ENCODE measurements at places on chromosomes 7 and 10. TPM values are rescaled to one million over a fixed set of nuclear protein-coding genes. Genes with fewer than 3 reads are reported as not detected.

Gene PAPSS2
- total RNA-seq, result 12.6 TPM

- DNase-seq, result peak; percentile 58
Observed at GRCh38 chr10:69802424-69803161, 887 bp downstream of the COL13A1 start.

GRCh38 chr7:41922373-41922772 lies 219.5 kb upstream of the INHBA start:
- DNase-seq, result no peak

GRCh38 chr7:1103009-1103788 lies 15.3 kb downstream of the GPER1 start:
- DNase-seq, result no peak

DNA sequence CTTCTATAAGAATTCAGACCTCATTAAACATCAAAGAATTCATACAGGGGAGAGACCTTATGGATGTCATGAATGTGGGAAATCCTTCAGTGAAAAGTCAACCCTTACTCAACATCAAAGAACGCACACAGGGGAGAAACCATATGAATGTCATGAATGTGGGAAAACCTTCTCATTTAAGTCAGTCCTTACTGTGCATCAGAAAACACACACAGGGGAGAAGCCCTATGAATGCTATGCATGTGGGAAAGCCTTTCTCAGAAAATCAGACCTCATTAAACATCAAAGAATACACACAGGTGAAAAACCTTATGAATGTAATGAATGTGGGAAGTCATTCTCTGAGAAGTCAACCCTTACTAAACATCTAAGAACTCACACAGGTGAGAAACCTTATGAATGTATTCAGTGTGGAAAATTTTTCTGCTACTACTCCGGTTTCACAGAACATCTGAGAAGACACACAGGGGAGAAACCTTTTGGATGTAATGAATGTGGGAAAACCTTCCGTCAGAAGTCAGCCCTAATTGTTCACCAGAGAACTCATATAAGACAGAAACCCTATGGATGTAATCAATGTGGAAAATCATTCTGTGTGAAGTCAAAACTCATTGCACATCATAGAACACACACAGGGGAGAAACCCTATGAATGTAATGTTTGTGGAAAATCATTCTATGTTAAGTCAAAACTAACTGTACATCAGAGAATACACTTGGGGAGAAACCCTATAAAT lies 24.1 kb downstream of the ZNF37A start:
- DNase-seq, result no peak

- no peak for DNase-seq
Observed at GRCh38 chr7:139829775-139830117, 682 bp downstream of the TBXAS1 start.

DNA sequence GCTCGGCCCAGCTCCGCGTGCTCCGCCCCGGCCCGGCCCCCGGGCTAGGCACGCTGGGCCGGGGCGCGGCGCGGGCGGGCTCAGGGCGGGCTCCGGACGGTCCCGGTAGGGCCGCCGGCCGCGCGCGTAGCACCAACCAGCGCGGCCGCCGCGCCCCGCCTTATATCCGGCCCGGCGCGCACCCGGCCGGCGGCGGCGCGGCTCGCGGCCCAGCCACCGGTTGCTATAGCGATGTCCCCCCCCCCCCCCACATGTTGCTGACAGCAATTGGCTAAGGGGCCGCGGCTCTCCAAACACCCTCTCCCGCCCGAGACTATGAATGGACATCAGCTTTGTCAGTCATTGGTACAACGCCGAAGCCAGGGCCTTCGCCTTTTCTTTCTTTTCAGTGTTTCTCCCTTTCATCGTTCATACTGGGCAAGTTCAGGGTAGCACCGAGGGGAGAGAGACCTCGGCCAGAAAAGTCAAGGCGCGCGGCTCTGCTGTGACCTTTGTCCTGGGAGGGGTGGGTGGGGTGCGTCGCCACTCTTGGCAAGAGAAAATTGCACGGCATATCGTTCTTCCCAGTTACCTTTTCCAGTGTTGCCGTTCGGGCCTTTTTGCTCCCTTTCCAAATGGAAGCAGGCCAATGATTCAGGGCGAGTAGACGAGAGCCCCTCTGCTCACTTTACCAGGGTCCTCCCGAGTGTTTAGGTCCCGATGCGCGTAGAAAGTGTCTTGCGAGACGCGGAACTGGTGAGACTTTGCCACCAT lies 354.2 kb downstream of the DNAJB6 start:
- peak; percentile 34 for DNase-seq

DNA sequence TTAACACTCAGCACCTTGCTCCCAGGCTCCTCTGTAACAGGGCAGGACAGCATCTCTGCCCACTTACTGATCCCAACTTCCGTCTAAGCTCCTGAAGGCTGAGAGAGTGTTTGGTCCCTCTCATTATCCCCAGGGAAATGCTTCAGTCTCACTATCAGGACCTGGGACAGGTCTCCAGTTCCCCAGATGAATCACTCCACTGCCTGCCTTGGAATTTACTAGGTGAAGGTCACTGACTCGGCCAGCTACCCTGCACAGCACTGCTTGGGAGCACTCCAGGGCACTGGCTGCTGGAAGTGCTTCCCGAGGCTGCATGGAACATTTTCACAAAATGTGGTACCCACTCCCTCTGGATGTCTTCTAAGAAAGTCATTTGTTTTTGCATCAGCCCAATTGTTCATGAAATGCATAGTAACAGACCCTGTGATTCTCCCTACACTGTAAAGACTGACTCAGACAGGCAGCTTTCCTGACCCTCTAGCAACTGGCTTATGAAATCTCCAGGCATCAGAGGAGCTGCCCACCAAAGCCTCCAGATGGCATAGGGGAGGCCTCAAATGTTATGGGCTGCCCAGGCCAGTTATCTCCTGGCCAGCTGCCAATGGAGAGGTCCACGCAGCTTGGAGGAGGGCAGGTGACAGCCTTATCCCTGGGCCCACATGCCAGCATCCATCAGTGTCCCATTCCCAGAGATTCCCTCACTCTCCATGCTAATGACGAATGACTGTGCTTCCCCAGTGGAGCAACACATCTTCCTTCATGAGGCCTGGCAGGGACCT lies 89.1 kb downstream of the GFRA1 start:
- no peak for DNase-seq

DNA sequence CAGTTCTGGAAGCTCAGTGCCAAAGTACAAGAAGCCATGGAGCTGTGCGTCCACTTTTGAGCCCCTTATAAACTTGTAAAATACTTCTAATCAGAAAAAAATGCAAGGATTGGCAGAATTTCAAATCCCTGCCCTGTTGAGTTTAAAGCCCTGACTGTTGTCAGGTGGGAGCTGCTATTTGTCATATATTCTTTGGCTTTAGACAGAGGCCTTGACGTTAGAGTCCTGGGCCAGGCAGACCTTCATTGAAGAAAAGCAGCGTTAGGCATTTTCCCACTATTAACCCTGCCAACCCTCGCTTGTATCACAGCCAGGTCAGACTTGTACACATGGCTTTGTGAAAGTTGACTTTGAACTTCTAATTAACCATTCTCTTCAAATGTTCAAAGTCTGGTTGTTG lies 155.4 kb downstream of the TWIST1 start:
- DNase-seq, result no peak

- DNase-seq, result no peak
Observed at GRCh38 chr10:15370212-15370855, 755 bp downstream of the FAM171A1 start.

Gene TDRD1
- total RNA-seq, result not detected

DNA sequence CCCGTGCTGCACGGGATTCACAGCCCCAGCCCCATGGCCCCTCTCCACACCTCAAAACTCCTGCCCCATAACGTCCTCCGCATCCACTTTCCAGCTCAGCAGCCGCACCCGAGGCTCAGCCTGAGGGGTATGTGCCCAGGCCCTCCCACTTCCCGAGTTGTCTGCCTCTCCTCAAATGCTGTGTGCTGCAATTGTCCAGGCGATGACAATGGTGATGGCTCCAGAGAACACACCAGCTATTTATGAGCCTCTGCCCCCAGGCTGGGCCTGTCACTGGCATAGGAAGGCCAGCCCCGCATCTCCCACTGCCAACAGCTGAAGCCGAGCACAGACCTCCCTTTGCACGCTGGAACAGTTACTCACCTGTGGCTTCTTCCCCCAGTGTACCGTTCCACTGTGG lies 2.4 kb upstream of the LDB3 start:
- DNase-seq, result no peak

GRCh38 chr10:132738454-132739224 lies 47.3 kb downstream of the NKX6-2 start:
- no peak for DNase-seq

GRCh38 chr7:131190146-131190545 lies 137.5 kb upstream of the MKLN1 start:
- no peak for DNase-seq

Gene PAPOLB
- not detected for total RNA-seq

- DNase-seq, result peak; percentile 45
Observed at GRCh38 chr10:88879534-88880281, at the start of gene STAMBPL1. TSS of gene STAMBPL1 (plus strand) at chr10:88880245. CDS start at chr10:88901709, 21,464 bp downstream.

Gene NUDT13
- 0.78 TPM for total RNA-seq

Gene OR2A42
- not detected for total RNA-seq

DNA sequence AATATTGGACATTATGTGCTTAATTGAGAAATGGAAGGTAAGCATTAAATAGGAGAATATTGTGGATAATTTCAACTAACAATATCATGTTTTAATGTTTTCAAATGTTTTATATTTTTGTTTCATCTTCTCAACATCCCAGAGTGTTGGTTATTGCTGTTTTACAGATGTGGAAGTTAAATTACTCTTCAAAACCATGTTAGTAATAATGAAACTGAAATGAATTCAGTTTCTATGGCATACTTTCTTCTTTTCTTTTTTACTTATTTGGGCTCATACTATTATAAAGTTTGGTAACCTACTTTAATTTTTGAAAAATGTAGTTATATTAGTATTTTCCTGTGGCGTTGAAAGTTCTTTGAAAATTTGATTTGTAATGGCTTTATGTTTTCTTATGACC lies 4.2 kb downstream of the GLRX3 start:
- DNase-seq, result no peak

DNA sequence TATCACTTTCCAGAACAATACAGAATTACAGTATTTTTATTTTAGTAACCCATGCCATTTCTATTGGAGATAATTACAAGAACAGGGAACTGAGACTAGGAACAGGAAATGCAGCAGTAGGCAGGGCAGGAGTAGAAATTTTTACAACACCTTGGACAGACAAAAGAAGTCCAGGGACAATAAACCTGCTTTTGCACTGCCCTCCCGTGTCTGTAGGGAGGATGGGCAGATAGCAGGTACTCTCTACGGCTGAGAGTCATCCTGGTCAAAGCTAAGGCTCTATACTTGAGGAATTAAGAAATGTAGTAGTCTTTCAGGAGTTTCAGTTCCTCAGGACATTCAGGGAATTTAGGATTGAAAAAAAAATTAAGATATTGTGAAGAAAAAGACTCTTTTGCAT lies 63.4 kb downstream of the VAX1 start:
- no peak for DNase-seq

GRCh38 chr10:127736915-127737562 lies at the start of gene FOXI2:
TSS of gene FOXI2 (plus strand) at chr10:127737185. CDS start at chr10:127737274, 89 bp downstream.
- no peak for DNase-seq

GRCh38 chr10:19705250-19705649 lies 111.0 kb upstream of the PLXDC2 start:
- no peak for DNase-seq

- DNase-seq, result no peak
Observed at GRCh38 chr7:19728716-19729115, 19.9 kb upstream of the POLR1F start.

DNA sequence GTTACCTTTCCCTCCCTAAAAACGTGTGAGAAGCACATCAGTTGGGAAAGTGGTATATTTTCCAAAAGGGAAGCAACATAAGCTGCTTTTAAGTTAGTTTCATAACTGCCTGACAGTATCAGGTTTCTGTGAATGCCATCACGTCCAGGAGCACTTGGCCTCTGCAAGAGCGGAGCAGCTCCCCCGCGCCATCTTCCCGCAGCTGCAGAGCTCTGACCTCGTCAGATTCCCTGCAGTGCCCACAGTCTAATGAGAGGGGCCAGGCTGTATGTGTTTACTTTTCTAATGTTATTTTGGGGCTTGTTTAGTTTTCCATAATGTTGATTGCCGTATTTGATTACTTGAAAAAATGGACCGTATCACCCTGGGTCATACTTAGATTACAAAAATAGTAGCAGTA lies 74.2 kb downstream of the MGMT start:
- no peak for DNase-seq

Gene SPDYE2
- total RNA-seq, result not detected

GRCh38 chr10:44689368-44689767 lies 221.8 kb upstream of the TMEM72 start:
- no peak for DNase-seq

- DNase-seq, result no peak
Observed at GRCh38 chr10:79483299-79483698, 29.0 kb upstream of the EIF5AL1 start.

GRCh38 chr10:123496375-123496774 lies 169.8 kb upstream of the GPR26 start:
- no peak for DNase-seq

GRCh38 chr7:90629297-90629918 lies 33.3 kb downstream of the CDK14 start:
- DNase-seq, result peak; percentile 34

GRCh38 chr7:12911053-12911452 lies 223.6 kb downstream of the ARL4A start:
- no peak for DNase-seq

Gene LRRC18
- not detected for total RNA-seq

Gene GIMAP5
- total RNA-seq, result not detected

Gene CDC14C
- 0.24 TPM for total RNA-seq

GRCh38 chr7:23012908-23013714 lies 819 bp downstream of the HYCC1 start:
- DNase-seq, result peak; percentile 29

GRCh38 chr10:130027716-130028464 lies 63.8 kb upstream of the EBF3 start:
- DNase-seq, result no peak

Gene PRKCQ
- total RNA-seq, result 0.73 TPM

- DNase-seq, result no peak
Observed at GRCh38 chr10:125553091-125553490, 129.9 kb downstream of the TEX36 start.

Gene ATRNL1
- 4.0 TPM for total RNA-seq

Gene FOXI2
- not detected for total RNA-seq

DNA sequence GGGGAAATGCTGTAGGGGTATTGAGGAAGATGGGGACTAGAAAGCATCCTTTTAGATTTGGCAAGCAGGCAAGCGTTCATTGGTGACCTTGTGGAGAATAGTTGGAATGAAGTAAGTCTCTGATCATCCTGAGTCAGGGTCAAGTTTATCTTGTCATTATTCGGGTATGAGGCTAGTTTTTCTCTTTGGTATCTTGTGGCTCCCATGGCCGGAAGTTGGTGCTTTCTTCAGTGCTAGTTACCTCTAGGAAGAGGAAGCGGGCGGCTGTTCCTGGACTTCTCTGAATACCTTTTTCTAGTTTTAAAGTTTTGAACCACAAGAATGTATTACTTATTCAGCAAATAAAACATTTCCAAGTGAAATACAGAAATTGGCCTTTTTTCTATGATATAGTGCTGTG lies 9.2 kb downstream of the CREM start:
- DNase-seq, result no peak

Measured in Calu3 (cell line).